NCI-H524 (cell line): ENCODE measurements at places on chromosomes 1 and 21.

- DNase-seq = no peak
Measured at GRCh38 chr1:154866257-154867063, 3.6 kb downstream of the KCNN3 start.

- no peak for DNase-seq
Measured at GRCh38 chr1:109639063-109639840, 16.6 kb upstream of the GSTM4 start.

DNA sequence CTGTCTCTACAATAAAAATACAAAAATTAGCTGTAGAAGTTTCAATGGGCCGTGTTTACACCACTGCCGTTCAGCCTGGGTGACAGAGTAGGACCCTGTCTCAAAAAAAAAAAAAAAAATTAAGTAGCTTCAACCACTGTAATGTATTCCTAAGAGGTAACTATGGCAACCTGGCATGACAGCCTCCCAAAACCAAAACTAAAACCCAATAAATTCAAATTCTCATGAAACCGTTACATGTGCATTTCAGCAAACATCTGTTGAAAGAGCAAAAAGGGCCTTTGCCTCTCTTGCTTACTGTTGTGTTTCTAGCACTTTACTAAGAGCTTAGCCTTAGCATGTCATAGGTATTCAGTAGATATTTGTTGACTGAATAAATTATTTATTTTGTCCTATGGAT lies 33.5 kb downstream of the ODR4 start:
- no peak for DNase-seq

DNA sequence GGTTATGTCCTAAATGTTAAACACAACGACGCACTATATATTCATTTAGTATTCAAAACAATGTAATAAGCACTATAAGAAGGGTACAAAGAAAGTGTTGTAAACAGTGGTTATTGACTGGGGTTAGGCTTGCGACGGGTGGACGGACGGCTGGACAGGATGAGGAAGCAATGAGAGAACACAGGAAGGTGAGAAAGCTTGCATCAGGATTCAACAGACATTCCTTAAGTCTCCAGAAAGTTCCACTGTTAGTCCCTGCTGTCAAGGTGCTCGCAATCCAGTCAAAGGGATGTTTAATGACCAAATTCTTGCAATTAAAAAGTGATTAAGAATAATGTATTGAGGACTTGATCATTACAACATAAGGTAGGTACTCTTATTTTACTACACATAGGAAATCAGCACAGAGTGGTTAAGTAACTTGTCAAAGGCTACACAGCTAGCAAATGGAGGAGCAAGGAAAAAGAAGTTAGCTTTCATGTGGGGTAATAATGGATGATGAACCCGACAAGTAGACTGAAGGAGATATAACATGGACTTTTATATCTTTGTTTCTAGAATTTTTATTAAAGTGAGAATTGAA lies 994 bp upstream of the ACBD6 start:
- no peak for DNase-seq
